H9 (cell line): ENCODE measurements at places on chromosomes 3 and 15.

GRCh38 chr3:194756791-194757325 is 71.2 kb downstream of the FAM43A start:
- H3K4me1 ChIP-seq = no peaks in the 10 kb centered on the region
- H3K27me3 ChIP-seq = no peaks in the 10 kb centered on the region
- DNase-seq = no peak
- H3K27ac ChIP-seq = no peak overlapping the region

DNA sequence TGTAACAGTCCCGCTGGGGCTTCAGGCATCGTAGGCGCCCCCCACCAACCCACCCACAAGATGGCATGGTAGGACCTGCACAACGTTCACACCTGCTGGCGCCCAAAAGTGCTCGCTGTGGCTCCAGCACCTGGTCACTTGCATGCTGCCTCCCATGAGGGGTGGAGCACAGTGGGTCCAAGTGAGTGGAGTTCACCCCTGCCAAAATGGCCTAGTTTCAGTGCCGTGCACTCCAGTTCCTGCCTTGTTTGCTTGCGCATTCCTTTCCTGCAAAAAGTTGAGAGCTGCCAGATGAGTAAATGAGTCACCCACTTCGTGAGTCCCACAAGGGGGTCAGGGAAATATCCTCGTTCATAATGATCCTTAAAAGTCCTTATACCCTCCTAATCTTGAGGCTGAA is 788.7 kb upstream of the DPPA4 start:
- H3K4me3 ChIP-seq = no peak overlapping the region
- no peak overlapping the region for H3K27ac ChIP-seq
- H3K36me3 ChIP-seq = peaks cover 4% of the 10 kb centered on the region; the same call in 1 of the 3 replicates

- no peak overlapping the region for H3K27ac ChIP-seq
- H3K36me3 ChIP-seq = peaks cover 8% of the 10 kb centered on the region; the same call in 1 of the 2 replicates
- DNase-seq = no peak
- peaks cover 17% of the 10 kb centered on the region; the same call in 1 of the 2 replicates for H3K4me1 ChIP-seq
These were observed 116.6 kb downstream of the SEC22A start for GRCh38 chr3:123318374-123318773.

DNA sequence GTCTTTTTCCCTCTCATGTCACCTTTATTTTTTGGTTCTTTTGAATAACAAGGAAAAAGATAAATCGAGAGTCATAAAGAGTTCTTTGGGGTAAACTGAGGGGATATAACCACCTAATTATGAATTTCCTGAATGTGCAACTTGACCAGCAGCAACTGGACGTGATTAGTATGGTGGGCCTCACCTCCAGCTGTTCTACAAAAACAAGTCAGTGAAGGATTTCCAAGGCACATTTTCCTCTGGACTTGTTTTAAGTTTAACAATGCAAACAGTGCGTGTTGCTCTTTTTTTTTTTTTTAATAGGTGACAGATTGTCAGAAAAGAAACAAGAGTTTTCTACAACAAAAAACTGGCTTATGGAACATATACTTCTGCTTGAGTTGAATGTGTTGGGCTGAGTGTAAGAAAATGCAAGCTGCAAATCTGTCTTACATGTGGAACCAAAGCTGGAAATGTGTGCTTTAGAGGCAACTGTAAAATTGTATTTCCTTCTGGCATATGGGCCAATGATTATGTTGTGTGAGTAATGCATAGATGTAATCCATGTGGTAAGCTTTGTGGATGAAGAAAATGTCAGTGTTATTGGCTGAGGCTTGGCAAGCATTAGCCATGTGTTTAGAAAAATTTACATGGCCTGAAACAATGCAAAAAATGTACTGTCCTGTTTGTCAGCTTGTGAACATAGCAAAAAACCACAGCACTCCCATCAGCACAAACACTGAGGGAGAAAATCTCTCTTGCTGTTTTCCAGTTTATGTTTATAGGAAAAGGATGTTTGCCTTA is 44.5 kb upstream of the FNDC3B start:
- no peak for DNase-seq
- no peaks in the 10 kb centered on the region for H3K4me1 ChIP-seq
- no peak overlapping the region for H3K27ac ChIP-seq
- H3K27me3 ChIP-seq = no peaks in the 10 kb centered on the region
- no peak overlapping the region for H3K4me3 ChIP-seq
- peaks cover 12% of the 10 kb centered on the region for H3K36me3 ChIP-seq

GRCh38 chr3:105367063-105367405 is 325 bp downstream of the ALCAM start:
- no peak overlapping the region for H3K27ac ChIP-seq
- peak; percentile 35 for DNase-seq
- H3K4me3 ChIP-seq = peak overlapping the region; percentile 78
- H3K4me1 ChIP-seq = no peaks in the 10 kb centered on the region
